ENCODE measurements at places on chromosomes 2 and 18. TPM values are rescaled to one million over a fixed set of nuclear protein-coding genes. Genes with fewer than 3 reads are reported as not detected.

The CDH2 gene
- 111 TPM for total RNA-seq

The SDC1 gene
- total RNA-seq: 22.0 TPM

The ACMSD gene
- total RNA-seq: not detected

The IL18R1 gene
- total RNA-seq: 0.18 TPM

The GAREM2 gene
- total RNA-seq: 0.28 TPM

DNA sequence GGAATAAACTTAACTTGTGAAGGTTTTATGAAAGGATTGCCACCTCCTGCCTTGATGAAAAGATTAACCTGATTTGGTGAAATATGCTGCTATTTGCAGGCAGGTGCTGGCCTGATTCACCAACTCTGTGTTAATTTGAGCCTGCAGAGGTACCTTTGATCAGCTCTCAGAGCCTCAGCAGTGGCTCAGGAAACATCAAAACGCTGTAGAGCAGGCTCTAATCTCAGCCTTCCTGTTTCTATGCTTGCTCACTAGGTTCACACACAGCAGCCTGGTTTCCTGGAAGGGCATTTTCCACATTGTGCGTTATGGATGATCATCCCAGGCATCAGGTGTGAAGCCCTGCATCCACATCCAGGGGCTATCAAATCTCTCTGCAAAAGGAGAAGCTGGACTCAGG lies 16.9 kb downstream of the TGIF1 start:
- DNase-seq: no peak

DNA sequence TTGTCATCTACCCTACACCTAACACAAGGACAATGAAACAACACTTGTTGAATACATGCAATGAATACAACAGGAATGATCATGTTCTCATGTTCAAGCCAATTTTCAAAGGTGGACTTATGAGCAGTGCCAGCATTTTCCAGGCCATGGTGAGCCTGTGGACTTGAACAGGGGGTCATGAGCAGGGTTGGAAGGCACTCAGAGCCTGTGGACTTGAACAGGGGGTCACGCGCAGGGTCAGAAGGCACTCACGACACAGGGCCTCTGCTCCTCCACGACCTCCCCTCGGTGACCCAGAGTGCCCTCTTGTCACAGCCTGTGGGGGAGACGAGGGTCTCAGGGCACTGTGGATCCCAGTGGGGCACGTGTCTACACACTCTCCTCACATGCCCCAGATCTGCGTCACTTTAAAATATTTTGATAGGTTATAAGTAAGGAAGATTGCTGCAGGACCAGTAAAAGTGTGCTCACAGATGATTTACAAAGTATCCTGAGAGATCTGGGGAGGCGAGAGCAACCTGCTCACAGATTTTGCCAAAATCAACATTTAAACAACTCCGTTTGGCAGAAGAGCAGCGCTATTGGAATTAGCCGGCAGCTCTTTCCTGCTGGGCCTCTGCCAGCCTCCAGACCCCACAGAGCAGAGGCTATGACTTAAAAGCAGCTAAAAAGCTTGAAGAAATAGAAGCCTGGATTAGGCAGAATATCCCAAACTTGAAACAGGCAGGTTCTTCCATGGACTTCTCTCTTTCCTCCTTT lies 121.9 kb downstream of the TMEM18 start:
- DNase-seq: no peak

DNA sequence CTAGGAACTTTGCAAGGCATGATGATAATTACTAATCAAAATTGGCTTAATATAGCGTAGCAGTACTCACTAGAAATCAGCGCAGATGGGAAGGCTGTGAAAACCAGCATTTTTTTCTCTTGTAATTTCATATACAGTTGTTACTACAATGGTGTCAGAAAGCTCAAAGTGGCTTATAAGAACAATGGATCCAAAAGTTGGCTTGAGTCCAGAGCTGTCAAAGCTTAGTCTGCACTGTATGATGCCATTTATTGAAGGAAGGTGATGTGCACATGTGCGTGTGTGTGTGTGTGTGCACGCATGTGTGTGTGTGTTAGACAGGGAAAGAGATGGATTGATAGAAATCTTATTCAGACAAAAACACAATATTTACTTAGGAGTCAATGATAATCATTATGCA lies 341.3 kb downstream of the TGIF1 start:
- no peak for DNase-seq

DNA sequence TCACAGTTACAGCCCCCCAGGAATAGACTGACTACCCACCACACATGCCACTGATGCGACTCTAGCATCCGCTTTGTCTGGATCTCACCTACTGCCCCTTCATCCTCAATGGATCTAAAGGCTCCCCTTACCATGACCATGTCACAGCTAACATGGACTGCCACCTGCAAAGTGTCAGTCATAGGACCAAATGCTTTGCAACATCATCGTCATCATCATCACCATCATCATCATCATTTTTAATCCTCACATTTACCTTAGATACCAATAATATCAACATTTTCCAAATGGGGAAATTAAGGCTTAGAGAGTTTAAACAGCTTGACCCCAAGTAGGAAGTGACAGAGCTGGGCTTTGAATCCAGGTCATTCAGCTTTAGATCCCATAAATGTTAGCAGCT lies 60.1 kb upstream of the NEDD4L start:
- DNase-seq: no peak

DNA sequence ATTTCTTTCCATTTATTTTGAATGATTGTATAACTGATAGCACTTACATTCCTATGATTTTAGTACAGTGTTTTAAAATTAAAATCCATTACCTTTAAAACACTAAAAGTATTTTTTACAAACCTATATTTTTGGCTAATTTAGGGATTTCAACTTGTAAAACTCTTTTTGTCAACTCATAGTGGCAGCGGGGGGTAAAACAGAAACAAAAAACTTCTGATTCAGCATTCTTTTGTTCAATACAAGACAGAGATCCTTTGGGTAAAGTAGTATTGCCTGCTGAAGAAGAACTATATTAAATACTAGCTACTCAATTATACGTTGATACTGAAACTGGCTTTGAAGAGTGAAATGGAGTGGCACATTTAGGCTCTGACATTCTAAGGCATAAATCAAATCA lies 437.4 kb upstream of the CDH19 start:
- DNase-seq: no peak

GRCh38 chr2:158598862-158599517 lies 142.2 kb downstream of the PKP4 start:
- DNase-seq: peak; percentile 20

- no peak for DNase-seq
Observed at GRCh38 chr2:44033947-44034346, 38.2 kb upstream of the LRPPRC start.

DNA sequence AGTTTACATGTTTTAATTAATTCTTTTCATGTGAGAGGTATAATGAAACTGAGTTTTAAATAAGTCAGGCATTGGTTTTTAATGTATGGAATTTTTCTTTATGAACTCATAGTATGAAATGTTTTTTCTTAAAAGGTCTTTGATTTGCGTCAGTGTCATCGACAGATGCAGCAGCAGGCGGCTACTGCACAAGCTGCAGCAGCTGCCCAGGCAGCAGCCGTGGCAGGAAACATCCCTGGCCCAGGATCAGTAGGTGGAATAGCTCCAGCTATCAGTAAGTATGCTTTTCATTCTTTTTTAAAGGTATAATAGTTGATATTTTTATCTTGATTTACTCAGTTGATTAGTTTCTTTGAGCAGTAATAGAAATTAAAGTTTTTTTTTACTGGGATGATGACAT lies 46.5 kb downstream of the SMAD4 start:
- no peak for DNase-seq

All from IMR-90 (cell line).